ENCODE measurements at places on chromosomes 7 and 10.

DNA sequence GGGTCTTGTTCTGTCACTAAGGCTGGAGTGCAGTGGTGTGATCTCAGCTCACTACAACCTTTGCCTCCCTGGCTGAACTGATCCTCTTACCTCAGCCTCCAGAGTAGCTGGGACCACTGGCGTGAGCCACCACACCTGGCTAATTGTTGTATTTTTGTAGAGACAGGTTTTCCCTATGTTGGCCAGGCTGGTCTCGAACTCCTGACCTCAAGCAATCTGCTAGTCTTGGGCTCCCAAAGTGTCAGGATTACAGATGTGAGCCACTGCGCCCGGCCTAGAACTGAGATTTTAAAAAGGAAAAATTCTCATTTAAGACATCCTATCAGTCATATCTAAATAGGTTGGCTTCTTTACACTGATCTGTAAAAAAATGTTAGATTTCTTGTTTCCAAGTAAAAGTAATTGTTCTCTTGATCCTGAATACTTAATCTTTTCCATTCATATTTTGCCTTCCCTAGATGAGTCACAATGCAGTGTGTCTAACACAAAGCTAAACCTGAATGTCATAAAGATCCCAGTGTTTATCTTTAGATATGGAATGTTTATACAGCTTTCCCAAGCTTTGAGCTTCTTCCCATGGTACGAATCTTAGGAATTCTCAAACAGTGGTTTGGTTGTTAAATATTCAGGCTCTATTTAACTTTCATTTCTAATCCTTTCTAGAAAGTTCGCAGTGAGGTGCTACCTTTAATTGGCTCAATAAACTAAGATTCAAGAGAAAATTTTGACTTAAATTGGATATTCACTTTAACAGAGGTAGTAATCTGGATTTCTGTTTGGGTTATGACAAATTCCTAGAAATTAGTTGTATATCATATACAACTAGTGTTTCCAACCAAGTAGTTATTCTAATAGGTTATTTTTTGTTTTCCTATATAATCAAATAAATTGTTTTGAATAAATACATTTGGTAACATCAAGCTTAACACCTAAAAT is 12.1 kb upstream of the LAMB1 start:
- DNase-seq = peak; percentile 97

DNA sequence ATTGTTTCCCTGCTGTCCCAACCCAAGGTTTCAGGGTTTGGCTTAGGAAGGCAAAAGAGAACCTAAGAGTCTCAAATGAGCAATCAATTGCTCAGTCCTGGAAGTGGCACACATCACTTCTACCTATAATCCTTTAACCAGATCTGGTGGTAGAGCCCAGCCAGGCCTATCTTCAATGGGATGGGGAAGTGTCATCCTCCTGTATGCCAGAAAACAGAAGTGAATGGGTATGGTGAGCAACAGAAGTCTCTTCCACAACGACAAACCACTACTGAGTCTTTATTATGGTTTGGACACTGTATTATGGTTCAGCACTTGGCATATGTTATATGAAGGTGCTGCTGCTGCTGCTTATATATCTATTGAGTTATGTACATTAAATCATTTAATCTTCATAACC is 3.0 kb upstream of the AKR1B1 start:
- no peak for DNase-seq

GRCh38 chr10:19816411-19817230 is at the start of gene PLXDC2:
Gene PLXDC2 (plus strand): TSS chr10:19816432.
- peak; percentile 22 for DNase-seq

GRCh38 chr10:14360515-14360914 is 29.8 kb upstream of the FRMD4A start:
- DNase-seq = no peak
